ENCODE measurements at places on chromosomes 5 and 9. TPM values are rescaled to one million over a fixed set of nuclear protein-coding genes. Genes with fewer than 3 reads are reported as not detected.
A peak's percentile ranks its signal among the peaks of the same experiment; 100 is the strongest.

DNA sequence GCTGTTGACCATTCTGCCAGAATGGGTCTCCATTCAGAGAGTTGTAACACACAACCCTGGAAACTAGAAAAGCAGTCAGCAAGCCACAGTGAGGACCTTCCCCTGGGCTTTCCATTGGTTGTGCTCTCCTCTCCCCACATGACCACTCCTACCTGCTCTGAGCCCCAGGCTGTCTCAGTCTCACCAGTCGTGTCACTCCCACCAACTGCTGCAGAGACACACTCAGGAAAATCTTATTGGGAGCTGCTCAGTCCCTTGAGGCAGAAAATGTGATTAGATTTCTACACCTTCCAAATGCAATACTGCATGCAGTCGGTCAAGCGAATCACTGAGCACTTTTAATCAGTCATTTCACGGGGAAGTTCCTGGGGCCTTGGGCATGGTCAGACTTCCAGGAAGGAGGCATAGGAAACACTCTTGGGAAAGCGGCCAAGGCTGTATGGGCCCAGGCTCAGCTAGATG lies 284.2 kb upstream of the NMUR2 start:
- no peak for DNase-seq

- DNase-seq: no peak
Measured at GRCh38 chr5:115484368-115484767, 60.2 kb downstream of the FEM1C start.

GABBR2 gene
- not detected for total RNA-seq

DNA sequence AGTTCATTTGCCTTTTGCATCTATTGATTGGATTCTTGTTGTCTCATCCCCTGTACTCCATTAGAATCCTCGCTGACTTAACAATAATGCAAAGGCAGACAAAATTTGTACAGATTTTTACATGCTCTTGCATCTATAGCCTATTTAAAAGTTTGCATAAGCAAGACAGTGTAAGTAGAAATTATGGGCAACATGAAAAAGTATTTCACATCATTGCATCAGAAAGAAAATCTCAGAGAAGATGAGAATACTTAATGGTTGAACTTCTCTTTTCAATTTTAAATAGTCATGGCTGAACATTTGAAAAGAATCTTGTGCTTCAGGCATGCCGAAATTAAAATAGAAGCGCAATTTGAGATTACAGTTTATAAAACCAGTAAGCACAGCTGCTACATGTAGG lies 226.4 kb downstream of the EFNA5 start:
- DNase-seq: no peak

- no peak for DNase-seq
Measured at GRCh38 chr5:44719856-44720255, 88.9 kb upstream of the MRPS30 start.

GRCh38 chr9:127970401-127971313 lies 10.1 kb downstream of the EEIG1 start:
- DNase-seq: peak; percentile 88

OR13D1 gene
- total RNA-seq: not detected

DNA sequence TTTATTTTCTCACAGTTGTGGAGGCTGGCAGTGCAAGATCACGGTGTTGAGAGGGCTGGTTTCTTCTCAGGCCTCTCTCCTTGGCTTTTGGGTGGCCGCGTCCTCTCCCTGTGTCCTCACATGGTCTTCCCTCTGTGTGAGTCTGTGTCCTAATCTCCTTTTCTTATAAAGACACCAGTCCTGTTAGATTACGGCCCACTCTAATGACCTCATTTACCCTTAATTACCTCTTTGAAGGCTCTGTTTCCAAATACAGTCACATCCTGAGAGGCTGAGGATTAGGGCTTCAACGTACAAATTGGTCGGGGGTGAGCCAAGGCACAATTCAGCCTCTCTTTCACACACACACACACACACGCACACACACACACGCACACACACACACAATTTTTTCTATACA lies 73.0 kb downstream of the UGCG start:
- DNase-seq: no peak

DNA sequence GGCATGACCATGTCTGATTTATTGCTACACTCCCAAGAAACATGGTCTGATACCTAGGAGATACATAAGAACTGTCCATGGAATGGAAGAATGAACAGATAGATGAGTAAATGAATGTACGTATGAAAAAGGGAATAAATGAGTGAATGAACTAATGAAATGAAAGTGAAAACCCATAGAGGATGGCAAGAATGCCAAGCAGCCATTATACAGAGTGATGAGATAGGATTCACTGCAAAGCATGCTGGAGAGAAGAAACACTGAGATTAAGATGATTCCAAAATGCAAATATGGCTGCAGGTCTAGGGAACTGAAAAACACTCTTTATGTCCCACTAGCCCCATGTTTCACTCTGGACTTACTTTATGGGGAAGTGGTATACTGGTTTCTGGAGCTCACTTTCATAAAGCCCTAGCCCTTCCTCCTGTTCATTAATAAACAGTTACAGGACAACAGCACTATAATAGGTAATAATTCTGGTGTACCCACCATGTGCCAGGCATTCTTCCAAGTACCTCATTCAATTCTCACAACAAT lies 170.3 kb upstream of the RAD23B start:
- DNase-seq: no peak

DNA sequence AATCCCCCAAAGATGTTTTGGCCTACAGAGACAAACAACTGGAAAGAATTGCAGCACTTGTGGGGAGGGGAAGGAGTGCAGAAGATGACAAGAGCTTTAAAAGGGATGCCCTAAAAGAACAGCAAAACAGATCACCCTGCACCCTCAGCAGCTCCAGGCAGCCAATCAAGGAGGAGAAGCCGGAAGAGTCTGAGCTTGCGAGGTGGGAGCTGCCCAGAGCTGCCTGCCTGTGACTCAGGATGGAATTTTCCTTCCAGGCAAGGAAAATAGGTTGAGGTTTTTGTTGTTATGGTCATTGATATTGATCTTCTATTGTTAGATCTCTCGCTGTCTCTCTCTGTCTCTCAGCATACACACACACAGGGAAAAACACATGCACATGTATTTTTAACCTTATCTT lies 70.3 kb upstream of the MAP1B start:
- DNase-seq: no peak

GRCh38 chr5:152264645-152265254 lies 140.3 kb downstream of the NMUR2 start:
- no peak for DNase-seq

DNA sequence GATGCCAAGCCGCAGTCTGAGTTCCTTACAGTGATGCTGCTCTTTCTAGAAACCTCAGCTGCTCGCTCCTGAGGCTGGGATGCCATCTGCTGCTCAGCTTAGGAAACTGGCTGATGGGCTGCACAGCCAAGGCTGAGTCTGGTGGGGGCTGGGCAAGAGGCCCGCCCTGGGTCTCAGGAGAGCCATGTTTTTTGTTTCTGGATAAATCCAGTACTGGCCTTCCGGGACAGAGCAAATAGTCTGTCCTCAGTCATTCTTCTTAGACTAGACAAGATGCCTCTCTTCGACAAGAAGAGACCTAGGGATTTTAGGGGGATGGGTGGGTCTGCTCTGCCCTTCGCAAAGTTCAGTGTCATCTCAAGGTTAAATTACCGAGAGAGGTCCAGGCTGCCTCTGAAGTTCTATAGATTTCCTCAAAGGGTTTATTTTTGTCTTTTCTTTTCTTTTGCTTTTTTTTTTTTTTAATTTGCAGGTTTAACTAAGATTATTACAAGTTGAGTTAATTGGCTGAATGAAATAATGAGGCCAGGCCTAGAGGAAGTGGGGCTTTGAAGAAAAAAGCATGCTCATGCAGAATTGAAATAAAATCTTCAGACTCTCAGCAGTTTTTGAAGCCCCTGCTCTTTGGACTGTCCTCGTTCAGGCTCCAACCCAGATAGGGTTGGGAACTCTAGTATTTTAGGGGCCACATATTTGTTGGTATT lies 30.6 kb upstream of the MATR3 start:
- DNase-seq: peak; percentile 69

CCDC192 gene
- total RNA-seq: not detected

MCTP1 gene
- 0.28 TPM for total RNA-seq

GRCh38 chr9:76655971-76656370 lies 108.3 kb upstream of the PCA3 start:
- DNase-seq: no peak
